ENCODE measurements at places on chromosomes 6 and 20.
A peak's percentile ranks its signal among the peaks of the same experiment; 100 is the strongest.

DNA sequence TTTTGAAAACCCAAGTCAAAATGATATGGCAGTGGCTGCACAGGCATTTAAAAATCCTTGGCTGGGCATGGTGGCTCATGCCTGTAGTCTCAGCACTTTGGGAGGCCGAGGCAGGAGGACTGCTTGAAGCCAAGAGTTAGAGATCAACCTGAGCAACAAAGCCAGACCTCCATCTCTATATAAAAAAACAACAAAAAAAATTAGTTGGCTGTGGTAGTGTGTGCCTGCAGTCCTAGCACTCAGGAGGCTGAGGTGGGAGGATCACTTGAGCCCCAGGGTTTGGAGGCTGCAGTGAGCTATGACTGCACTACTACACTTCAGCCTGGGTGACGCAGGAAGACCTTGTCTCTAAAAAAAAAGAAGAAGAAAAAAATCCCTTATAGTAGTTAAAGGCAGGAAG is 142.9 kb downstream of the MYB start:
- DNase-seq = no peak

DNA sequence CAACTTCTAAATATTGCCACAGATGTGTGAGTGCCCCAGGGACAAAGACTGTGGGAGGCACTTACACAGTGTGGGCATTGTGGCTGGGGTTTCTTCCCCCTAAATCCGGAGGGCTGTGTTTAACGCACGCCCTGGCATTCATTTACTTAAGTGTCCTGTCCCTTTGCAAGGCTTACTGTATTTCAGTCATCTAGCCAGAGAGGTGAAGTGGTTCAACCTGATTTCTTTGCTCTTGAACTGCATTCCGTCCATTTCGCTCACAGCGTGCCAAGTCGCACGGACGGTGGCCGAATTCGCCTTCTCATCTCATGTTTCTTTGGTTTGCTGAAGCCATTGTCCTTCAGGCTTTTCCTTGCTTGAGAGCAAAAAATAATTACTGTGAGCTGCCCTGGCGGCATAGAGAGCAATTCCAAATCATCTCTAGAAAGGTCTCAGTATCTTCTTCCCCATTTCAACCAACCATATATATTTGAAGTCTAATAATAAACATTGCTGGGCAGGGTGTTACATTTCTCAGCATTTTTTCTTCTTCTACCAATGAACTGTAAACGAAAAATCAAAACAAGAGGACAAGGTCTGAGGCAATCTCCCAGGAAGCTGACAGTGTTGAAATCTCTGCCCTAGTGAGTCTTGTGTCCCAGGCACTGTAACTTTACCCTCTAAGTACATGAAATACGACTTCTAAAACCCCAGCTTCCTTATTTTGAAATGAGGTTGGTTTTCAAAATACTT is 16.9 kb downstream of the SYTL3 start:
- DNase-seq = no peak

DNA sequence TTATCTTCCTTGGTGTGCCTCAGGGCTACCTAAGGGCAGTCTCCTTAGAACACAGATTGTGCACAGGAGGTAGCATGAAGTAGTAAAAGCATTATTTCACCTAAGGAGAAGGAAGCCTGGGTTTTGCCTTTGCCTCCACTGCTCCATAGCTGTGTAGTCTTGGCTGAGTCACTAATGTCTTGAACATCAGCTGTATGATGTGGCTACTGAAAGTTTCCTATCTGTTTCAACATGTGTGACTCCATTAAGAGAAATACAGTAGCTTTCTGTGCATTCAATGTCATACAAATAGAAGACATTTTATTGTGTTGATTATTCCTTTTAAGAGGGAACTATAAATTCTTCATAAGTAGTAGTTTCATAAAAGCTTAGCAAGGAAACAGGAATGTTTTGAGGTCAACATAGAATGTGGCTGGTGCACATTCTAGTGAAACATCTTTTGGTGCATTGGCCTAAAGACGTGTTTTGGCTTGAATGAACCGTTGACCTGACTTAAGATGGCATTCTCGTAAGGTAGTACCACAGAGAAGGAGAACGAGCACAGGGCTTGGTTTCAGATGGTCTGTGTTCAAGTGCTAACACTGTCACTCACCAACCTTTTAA is 70.6 kb downstream of the CTNNBL1 start:
- no peak for DNase-seq

DNA sequence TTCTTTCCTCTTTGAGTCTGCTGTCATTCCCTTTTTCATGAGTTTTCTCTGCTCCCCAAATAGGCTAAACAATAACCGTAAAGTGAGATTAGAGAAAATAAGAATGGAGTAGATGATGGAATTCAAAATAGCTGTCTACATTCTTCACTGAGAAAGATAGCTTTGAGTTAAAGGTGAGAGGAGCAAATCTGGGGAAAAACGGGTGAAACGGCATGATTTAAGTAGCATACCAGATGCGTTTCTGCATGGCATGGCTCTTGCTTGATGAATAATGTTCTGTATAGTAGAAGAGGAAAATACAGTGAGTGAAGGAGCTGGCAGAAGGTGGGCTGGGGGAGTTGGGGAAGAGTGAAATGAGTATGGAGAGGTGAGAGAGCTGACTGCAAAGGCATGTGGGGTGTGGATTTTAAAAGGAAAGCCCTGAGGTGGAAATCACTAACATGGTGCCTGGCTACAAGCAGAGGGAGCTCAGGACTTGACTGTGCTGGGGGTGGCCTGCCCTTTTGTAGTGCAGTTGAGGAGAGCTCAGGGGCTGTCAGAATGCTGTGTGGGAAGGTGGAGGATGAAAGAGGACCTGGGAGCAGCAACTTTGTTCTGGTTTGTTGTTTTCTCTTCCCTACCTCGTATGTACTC is 8.8 kb downstream of the BICRAL start:
- DNase-seq = no peak

DNA sequence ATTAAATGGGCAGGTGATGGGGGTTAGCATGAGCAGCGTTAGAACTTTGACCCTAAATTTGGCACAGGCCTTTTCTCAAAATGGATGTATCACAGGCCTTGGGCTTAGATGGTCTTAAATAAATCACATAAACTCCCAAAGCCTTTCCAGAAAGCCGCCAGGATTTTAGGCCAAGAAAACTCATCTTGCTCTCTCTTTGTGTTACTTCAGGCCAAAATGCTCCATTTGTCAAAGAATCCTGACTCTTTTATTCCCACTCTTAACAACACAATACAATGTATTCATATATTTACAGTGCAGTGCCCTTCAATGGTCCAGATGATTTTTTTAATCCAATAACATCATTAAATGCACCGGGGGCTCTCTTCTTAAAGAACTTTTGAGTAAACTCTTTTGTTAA is 5.9 kb upstream of the TCP11 start:
- no peak for DNase-seq

- peak; percentile 40 for DNase-seq
These were observed 96.7 kb upstream of the SIRPG start for GRCh38 chr20:1754306-1754705.

DNA sequence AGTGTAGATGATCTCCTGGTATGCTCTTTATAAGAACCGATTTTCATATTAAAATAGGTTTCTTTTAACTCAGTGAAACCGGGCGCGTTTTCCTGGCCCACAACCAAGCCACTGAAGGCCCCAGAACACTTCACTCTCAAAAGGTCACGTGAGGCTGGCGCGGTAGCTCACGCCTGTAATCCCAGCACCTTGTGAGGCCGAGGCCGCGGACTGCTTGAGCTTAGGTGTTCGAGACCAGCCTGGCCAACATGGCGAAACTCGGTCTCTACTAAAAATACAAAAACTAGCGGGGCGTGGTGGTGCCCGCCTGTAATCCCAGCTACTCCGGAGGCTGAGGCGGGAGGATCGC is 402 bp upstream of the TAF8 start:
- DNase-seq = peak; percentile 51

- no peak for DNase-seq
These were observed 26.9 kb upstream of the STXBP5 start for GRCh38 chr6:147177286-147177685.

GRCh38 chr6:41927253-41927652 is 6.0 kb downstream of the BYSL start:
- DNase-seq = no peak

DNA sequence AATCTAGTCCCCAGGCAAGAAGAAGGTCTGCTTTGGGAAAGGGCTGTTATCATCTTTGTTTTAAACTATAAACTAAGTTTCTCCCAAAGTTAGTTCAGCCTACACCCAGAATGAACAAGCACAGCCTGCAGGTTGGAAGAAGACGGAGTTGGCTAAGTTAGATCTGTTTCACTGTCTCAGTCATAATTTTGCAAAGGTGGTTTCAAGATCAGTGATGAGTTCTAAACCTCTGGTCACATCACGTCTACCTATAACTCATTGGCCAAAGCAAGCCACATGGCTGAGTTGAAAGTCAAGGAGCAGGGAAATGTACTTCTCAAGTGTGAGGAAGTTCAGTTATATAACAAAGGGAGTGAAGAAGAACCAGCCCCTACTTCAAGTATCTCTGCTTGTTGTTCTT is 50.5 kb upstream of the ECI2 start:
- DNase-seq = no peak

GRCh38 chr6:135831016-135831415 is 20.5 kb upstream of the PDE7B start:
- DNase-seq = no peak

- no peak for DNase-seq
These were observed 124.1 kb upstream of the LOC128125822 start for GRCh38 chr6:63448229-63448628.

GRCh38 chr6:109073344-109074132 is 21.1 kb downstream of the SESN1 start:
- DNase-seq = peak; percentile 91

DNA sequence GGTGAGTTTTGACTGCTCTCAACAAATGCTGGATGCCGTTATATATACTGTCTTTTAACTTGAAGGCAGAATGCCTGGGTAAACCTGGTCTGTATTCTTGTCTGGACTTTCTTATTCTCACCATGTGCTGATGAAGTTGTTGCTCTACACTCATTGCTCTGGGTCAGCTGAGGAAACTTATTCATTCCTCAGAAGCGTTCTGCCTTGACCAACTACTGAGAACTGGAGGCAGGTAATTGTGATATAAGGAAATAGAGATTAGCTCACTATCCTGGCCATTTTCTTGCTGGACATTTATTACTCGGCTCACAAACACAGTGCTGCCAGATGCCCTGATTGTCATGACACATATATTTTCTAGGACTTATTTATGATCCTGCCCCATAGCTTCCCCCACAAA is 103.6 kb downstream of the DNAH8 start:
- no peak for DNase-seq

GRCh38 chr6:161954077-161954476 is 680.2 kb upstream of the AGPAT4 start:
- no peak for DNase-seq

GRCh38 chr20:19543101-19543500 is 215.0 kb upstream of the RIN2 start:
- no peak for DNase-seq

- peak; percentile 61 for DNase-seq
These were observed 51.2 kb upstream of the RNF182 start for GRCh38 chr6:13873288-13874190.

DNA sequence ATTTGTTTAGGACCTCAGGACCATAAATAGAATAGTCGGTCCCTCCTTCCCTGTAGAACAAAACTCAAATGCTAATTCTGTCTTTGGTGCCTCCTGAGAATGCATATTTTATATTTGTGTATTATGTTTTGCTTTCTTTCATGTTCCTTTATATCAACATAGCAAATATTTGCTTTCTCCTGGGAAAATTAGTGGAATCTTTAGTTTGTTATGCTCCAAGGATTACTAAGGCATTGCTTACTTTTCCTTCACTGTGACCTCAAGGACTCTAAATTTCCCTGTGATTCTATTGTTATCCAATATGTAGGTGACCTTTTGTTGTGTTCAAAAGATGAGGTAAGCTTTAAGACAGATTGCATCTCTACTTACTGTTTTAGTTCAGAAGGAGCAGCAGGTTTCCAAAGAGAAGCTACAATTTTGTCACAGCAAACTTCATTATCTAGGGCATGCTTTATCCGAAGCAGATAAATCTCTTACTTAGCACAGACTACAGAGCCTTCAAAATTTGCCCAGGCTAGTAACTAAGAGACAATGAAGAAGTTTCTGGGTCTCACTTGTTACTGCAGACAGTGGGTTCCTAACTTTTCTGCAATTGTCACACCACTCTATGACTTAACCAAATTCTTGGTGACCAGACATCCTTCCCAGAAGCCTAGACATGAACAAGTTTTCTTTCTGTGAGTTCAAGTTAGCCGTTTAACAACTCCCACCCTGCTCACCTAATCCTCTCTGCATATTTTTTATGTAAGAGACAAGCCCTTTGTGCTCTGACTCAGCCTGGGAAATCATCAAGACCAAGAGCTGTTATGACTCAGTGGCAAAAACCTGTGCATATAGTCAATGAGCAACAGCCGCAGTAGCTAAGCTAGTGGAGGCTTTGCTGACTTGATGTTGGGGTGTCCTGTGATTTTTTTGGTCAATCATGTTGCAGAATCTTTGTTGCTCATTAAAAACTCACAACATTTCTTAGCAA is 378.8 kb downstream of the QKI start:
- DNase-seq = no peak

- DNase-seq = no peak
These were observed 102.0 kb downstream of the SAMD3 start for GRCh38 chr6:130120731-130121130.

DNA sequence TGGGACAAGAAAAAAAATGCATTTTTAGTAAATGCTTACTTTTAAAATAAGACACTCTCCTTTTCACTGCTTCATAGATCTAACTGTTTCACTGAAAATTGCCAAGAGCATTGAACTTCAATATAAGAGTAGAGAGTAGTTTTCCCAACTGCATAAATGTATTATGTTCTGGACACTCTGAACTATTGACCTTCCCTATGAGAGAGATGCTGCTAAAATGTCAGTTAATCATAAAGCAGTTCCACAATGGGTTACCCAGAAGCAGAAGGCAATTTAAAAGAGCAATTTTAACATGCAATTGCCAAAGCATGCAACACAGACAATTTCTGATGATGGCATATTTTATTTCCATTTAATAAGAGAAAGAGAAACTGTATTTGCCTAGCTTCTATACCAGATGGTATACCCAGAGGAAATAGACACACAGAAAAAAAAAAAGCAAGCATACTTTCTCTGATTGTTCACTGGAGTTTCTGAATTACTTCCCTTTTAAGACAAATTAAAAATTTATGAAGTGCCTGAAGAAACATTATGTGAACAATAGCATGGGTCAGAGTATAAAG is 279.1 kb upstream of the THEMIS start:
- no peak for DNase-seq

- DNase-seq = no peak
These were observed 35.3 kb downstream of the TRIM38 start for GRCh38 chr6:25997921-25998320.

- DNase-seq = no peak
These were observed 731.9 kb upstream of the FLRT3 start for GRCh38 chr20:15069355-15069754.

GRCh38 chr20:56222201-56222600 is 26.3 kb upstream of the MC3R start:
- DNase-seq = no peak

All from NAMALWA (cell line).